ENCODE measurements at places on chromosomes 12 and 14.
A peak's percentile ranks its signal among the peaks of the same experiment; 100 is the strongest.

- ATAC-seq: no peak
These were observed 16.1 kb downstream of the FGD6 start for GRCh38 chr12:95201056-95201670.

GRCh38 chr12:95460896-95461295 is 13.1 kb upstream of the METAP2 start:
- no peak for ATAC-seq

GRCh38 chr12:38508246-38508645 is 191.7 kb downstream of the ALG10B start:
- ATAC-seq: no peak

DNA sequence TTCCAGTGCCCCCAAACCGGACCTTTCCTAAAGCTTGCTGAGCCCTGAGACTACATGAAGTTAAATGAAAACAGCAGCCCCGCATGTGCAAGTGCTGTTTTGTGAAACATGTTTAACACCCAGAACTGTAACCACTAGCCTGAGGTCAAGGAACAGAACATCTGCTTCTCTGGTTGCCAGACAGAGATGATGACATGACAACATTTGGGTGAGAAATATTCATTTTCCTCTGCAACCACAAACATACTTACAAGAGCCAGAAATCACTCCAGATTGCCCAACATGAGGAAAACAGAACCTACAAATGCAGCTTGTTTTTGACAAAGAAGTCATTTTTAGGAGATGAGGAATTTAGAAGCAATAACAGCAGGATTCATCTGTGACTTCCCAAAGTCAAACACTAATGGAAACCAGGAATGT is 110.4 kb downstream of the BCAT1 start:
- peak; percentile 87 for ATAC-seq

DNA sequence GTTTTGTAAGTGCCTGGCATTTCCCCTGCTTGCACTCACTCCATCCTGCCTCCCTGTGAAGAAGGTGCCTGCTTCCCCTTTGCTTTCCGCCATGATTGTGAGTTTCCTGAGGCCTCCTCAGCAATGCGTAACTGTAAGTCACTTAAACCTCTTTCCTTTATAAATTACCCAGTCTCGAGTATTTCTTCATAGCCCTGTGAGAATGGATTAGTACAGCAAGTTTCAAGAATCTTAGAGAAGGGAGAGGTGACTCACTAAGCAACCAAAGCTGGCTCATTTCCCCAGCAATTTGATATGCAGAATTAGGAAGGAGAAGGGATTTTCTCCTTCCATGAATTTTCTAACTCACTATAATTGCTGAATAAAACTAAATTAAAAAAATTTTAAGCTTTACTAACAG is 251.0 kb upstream of the FOXG1 start:
- ATAC-seq: no peak

DNA sequence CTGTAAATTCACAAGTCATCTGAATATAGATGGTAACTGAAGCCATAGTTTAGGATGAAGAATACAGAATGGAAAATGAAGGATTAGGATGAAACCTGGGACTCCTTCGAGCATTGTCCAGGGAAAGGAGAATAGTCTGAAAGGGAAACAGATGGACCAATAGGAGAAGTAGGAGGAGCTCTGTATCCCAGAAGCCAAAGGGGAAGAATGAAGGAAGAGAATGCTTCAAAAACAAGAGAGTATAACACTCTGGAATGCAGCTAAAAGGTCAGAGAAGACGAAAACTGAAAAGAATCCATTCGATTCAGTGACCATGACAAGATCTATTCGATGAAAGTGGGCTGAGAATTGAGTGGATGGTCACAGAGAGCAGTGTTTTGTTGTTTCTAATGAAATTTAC is 1.0 kb downstream of the GMFB start:
- ATAC-seq: no peak

GRCh38 chr14:25841226-25841625 is 756.6 kb downstream of the NOVA1 start:
- no peak for ATAC-seq

GRCh38 chr12:97216848-97217247 is 245.8 kb upstream of the RMST start:
- no peak for ATAC-seq

GRCh38 chr12:4849115-4849541 is 60.6 kb upstream of the KCNA1 start:
- no peak for ATAC-seq

GRCh38 chr12:72511498-72511897 is 239.3 kb downstream of the TRHDE start:
- ATAC-seq: no peak

- ATAC-seq: no peak
These were observed 32.7 kb upstream of the SELPLG start for GRCh38 chr12:108666401-108666881.

DNA sequence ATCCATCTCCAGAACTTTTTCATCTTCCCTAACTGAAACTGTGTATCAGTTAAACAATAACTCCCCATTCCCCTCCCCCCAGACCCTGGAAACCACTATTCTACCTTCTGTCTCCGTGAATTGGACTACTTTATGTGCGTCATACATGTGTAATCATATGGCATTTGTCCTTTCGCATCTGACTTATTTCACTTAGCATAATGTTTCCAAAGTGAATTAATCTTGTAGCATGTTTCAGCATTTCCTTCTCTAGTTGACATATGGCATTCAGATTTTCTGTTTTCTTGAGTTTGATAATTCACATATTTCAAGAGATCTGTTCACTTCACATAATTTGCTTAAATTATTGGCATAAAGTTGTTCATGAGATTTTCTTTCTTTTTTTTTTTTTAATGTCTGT is 9.8 kb downstream of the CYP46A1 start:
- no peak for ATAC-seq

DNA sequence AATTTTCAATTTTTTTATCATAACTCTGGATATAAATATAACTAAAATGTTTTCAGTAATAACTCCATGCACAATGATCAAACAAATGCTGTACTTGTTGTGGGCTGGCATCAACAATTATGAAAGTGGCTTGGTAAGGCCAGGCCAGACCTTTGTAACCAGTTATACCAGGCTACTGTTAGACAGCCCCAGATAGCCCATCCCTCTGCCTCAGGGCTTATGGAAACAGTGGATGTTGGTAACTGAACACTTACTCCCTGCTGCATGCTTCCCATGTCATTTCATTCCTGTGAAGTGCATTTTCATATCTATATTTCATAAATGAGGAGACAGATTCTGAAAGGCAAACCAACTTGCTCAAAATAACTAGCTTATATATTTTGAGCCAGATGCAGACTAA is 195.0 kb downstream of the SYT1 start:
- no peak for ATAC-seq

- no peak for ATAC-seq
These were observed 490.1 kb downstream of the PCNX1 start for GRCh38 chr14:71397371-71397770.

- ATAC-seq: peak; percentile 74
These were observed 154.6 kb downstream of the SLC6A15 start for GRCh38 chr12:84757978-84758377.

GRCh38 chr14:34334329-34334728 is 127.7 kb downstream of the SPTSSA start:
- ATAC-seq: no peak

- ATAC-seq: no peak
These were observed 8.2 kb downstream of the SERPINA6 start for GRCh38 chr14:94314890-94315289.

- ATAC-seq: no peak
These were observed 28.5 kb downstream of the ZFYVE1 start for GRCh38 chr14:72998252-72998903.
